ENCODE measurements at places on chromosomes 11 and 22.

DNA sequence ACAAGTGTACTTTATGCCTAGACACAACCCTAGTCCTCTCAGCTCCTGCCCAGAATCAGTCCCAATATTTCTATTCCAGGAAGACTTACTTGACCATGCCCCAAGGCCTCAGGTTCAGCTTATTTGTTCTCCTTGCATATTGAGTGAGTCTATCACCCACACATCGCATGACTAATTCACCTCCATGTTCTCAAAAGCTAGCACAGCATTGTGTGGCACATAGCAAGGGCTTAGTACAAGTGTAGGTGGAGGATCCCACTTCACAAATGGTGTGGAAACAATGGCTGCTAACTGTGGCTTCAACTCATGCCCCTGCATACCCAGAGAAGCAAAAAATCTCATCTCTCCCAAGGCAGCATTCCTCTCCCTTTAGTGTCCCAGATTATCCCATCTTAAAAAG lies 602.6 kb upstream of the API5 start:
- no peak for DNase-seq

DNA sequence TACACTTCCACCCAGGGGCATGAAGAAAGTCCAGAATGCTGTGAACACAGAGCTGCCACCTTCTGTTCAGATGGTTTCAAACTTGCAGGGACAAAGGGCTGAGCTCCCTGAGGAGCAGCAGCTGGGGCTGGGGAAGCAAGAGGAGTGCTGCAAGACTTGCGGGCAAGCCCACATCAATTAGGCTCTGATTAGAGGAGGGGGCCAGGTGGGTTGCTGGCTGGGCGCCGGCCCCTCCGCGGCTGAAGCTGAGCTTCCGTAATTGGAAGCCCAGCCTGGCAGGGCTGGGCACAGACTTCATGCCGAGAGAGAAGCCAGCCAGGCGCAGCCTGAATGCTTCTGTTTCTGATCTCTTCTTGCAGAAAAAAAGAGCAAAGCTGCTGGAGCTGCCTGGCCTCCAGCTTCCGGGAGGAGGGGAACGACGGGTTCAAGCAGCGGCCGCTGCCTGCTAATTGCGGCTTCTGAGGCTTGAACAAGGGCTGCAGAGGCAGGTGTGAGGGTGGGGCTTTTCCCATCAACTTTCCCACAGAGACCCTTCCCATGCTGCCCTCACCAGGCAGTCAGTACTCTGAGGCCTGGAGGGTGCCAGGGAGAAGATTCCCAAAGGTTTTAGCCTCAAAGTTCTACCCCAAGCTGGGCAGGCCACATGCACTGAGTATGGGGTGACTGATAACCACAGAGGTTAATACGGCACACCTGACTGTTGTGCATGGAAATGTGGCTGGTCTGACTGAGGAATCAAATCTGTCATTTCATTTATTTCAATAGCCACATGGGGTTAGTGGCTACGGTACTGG lies 91.1 kb upstream of the LMO1 start:
- DNase-seq, result no peak

GRCh38 chr22:26891429-26891828 lies 234.0 kb downstream of the MIAT start:
- DNase-seq, result no peak

DNA sequence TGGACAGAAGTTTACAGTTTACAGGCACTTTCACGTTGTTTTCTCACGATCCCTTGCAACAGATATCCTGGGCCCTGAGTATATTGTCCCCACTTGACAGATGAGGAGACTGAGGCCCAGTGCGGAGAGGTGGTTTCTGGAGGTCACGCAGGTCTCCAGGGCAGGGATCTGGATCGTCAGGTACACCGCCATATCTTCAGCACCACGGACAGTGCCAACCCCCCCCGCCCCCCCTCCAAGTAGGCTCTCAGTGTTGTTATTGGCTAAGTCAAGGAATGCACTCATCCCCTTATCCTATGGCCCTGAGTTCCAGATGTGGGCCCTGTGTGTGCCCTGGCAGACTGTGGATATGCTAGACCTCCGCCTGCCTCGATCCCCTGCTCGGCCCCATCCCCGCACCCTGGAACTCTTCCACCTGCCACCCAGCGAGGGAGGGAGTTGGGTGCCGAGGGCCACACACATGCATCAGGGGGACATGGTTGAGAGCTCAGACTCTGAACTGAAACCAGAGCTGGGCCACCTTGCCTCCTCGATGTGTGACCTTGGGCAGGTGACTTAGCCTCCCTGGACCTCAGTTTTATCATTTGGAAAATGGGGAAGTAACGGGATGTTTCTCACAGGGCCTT lies 37.5 kb downstream of the MPPED1 start:
- no peak for DNase-seq

- no peak for DNase-seq
Measured at GRCh38 chr11:59201353-59201752, 11.4 kb downstream of the MPEG1 start.

GRCh38 chr22:25898707-25899365 lies 156.8 kb downstream of the MYO18B start:
- DNase-seq, result no peak

GRCh38 chr11:8384199-8384821 lies 120.6 kb upstream of the LMO1 start:
- DNase-seq, result no peak

DNA sequence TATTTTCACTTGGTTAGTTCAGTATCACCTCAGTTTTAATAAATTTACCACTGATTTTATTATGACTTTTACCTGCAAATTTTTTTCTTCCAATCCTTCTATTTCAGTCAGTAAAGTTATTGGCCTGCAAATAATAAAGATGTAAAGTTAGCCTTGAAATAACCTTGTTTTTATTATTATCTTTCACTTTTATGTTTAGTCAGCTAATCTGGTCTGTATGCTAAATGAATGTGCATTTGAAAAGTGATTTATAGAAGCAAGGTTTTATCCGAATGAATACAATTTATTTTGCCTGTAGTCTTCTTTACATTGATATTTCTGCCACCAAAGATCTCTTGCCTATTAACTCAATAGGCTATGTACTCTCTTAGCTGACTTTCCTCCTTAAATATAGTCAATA lies 425.7 kb downstream of the CNTN5 start:
- no peak for DNase-seq

DNA sequence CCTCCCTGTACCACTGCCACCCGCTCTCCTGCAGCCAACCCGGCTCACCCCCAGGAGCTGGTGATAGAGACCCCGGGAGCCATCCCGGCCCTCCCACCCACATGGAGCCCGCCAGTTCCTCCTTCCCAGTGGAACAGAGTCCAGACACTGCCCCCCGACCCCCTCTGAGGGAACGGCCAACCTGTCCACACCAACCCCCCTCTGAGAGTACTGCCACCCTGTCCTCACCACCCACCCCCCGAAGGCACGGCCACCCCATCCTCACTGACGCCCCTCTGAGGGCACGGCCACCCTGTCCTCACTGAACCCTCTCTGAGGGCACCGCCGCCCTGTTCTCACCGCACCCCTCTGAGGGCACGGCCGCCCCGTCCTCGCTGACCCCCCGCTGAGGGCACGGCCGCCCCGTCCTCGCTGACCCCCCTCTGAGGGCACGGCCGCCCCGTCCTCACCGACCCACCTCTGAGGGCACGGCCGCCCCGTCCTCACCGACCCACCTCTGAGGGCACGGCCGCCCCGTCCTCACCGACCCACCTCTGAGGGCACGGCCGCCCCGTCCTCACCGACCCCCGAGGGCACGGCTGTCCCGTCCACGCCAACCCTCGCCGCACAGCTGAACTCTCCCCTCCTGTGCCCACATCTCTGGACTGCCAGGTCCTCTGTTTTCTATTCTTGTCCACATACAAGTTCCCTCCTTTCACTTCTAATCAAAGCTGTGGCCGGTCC lies 18.0 kb downstream of the TOLLIP start:
- no peak for DNase-seq

DNA sequence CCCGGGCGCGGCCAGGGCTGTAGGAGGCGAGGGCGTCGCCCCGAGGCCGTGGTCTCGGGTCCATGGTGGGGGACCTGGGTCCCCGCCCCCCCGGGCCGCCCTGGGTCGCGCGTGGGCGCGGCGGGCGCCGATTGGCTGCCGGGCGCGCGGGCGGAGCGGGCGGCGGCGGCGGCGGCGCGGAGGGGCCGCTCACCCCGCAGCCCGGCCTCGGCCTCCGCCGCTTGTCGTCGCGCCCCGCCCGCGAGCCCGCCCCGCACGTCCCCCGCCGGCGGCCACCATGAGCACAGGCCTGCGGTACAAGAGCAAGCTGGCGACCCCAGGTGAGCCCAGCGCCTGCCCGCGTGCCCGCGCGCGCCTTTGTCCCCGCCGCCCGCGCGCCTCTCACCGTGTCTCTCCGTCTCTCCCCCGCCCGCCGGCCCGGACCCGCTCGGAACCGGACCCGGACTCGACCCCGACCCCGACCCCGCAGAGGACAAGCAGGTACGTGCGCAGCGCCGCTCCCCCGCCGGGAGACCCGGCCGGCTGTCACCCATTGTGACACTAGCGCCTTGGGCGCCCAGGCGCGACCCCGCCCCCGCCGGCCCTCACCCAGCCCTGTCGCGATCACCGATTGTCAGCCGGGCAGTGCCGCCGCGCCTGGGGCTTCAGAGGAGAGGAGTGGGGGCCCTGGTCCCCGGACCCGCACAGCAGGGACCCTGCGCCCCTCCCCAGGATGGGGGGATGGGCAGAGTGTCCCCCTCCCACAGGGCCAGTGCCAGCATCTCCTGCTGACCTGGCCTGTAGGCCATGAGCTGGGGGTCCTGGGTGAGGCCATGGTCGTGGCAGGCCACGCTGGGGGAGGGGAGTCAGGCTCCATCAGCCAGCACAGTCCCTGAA lies at the start of gene SEPTIN5:
Gene SEPTIN5, plus strand, starts transcription at position 192 of the 876 bp plus-strand sequence. Its CDS starts 86 bp downstream, at position 278.
- no peak for DNase-seq

DNA sequence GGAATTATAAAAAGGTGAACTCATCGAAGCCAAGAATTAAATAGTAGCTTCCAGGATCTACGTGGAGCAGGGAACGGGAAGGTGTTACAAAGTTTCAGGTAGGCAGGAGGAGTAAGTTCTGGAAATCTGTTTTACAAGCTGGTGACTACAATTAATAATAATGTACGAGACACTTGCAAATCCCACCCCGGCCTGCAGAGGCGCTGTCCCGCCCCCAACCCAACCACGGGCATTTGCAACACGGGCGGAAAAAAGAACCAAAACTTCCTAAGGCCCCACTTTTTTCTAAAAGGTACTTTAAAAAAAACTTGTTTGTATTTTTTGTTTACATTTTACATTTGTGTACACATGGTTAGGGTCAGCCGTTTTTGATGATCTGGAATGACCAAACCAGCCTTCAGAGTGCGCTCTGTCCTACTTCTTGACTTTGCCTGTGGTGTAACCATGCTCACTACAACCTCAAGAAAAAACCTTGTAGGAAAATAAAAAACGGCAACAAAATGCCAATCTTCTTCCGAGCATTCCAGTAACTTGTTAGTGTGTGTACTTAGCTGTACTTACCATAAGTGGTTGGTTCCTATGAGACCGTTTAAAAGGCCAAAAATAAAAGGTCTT lies 449.6 kb upstream of the B3GAT1 start:
- DNase-seq, result no peak

DNA sequence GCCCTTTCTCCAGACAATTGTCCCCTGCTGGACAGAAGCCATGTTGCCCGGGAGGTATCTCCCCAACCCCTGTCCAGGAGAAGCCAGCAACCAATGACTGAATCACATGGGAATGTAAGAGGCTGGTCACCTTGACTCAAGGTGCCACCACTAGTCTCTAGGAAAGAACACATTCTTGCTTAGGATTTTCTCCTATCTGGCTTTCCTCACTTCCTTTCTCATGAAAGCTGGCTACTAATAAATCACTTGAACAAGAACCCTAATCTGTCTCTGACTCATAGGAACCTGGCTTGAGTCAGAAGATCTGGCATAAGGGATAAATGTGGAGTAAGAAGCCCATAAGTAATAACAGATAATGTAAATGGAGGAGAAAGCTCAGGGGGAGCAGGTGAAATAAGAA lies 101.4 kb upstream of the C11orf87 start:
- DNase-seq, result no peak

GRCh38 chr22:28759861-28760560 lies 12.5 kb upstream of the CCDC117 start:
- DNase-seq, result no peak

DNA sequence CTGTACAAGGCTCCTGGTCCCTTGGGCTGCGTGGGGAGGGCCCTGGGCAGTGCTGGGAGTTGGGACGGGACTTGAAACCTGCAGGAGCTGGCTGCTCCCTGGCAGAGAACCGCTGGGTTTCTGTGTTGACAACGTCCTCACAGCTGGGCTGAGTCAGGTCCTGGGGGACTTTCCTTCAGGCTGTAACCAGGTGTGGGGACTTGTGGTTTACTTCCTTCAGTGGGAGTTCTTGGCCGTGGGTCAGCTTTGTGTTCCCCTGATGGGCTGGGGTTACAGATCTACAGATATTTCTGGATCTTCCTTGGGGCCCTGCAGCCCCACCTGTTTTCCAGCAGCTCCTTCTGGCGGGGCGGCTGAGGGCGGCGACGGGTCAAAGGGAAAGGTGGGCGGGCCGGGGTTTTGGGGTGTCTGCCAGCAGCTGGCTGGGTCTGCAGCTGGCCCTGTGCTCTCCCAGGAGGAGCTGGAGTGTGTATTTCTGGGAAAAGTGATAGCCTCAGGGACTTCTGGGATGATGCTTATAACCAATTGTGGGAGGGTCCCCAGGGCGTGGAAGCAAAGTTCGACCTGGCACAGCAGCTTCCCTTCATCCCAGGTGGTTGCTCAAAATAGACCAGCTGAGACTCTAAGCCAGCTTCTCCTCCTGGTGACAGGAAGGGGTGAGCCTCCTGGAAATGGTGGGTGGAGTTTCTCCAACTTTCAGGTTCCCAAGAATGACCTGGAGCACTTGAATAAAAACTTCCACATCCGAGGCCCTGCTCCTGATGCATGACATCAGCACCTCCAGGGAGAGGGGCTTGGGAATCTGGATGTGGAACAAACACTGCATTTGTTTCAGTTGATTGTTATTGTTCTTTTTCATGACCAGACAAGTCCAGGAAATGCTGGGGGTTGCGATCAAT lies 19.1 kb downstream of the ST14 start:
- no peak for DNase-seq

DNA sequence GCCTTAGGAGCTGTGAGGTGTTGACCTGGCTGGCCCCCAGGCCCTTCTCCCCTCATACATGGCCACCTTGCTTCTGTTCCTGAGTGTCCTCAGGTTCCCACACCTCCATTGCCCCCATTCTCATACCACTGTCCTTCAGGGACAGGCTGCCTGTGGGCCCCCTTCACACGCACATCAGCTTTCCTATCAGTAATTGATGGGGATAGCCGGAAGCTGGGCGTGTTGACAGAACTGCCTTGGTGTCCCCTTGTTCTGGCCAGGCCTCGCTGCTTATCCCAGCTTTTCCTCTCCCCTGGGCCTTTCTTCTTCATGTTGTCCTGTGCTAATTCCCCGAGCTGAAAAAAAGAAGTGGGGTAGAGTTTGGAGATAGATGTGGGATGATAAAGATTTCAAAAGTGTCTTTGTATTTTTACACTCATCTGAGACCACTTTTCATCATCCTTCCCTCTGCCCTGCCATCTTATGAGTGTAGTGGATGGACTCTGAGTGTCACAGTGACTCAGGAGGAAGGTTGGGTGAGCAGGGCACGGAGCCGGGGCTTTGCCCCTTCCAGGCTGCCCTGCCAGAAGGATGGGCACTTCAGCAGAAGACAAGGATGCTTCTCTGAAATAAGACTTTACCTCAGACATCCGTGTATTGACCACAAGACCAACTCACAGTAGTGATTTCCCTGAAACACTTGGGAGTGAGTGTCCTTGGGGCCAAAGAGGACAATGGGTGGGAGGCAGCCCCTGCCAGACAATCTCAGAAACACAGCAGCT lies 42.8 kb downstream of the MED15 start:
- DNase-seq, result no peak

GRCh38 chr11:32032478-32032877 lies 58.4 kb upstream of the RCN1 start:
- DNase-seq, result no peak

All from activated CD4-positive, alpha-beta memory T cell treated with anti-CD3 and anti-CD28 coated beads, Interleukin-2, amount 10 ng/mL, durations not matched to agents 7 days and 5 days (primary cell).